ENCODE measurements at places on chromosomes 1 and 21. TPM values are rescaled to one million over a fixed set of nuclear protein-coding genes. Genes with fewer than 3 reads are reported as not detected.

EIF4G3 gene
- 75.0 TPM for total RNA-seq

DCDC2B gene
- total RNA-seq = not detected

KPNA6 gene
- 74.9 TPM for total RNA-seq

FCRL5 gene
- not detected for total RNA-seq

ARHGEF11 gene
- 24.1 TPM for total RNA-seq

TTLL7 gene
- total RNA-seq = 6.5 TPM

EPHA10 gene
- total RNA-seq = not detected

F11R gene
- 110 TPM for total RNA-seq

OR2T33 gene
- total RNA-seq = not detected

FCAMR gene
- not detected for total RNA-seq

RPTN gene
- total RNA-seq = not detected

CLCNKB gene
- not detected for total RNA-seq

CR1L gene
- not detected for total RNA-seq

All from thoracic aorta endothelial cell (primary cell).